ENCODE measurements at places on chromosomes 3 and 15.

- DNase-seq = no peak
Measured at GRCh38 chr15:64681424-64682024, 93.9 kb downstream of the RBPMS2 start.

GRCh38 chr3:17800232-17800631 lies 57.8 kb upstream of the TBC1D5 start:
- DNase-seq = no peak

GRCh38 chr15:88131937-88132336 lies 124.6 kb downstream of the NTRK3 start:
- DNase-seq = no peak

DNA sequence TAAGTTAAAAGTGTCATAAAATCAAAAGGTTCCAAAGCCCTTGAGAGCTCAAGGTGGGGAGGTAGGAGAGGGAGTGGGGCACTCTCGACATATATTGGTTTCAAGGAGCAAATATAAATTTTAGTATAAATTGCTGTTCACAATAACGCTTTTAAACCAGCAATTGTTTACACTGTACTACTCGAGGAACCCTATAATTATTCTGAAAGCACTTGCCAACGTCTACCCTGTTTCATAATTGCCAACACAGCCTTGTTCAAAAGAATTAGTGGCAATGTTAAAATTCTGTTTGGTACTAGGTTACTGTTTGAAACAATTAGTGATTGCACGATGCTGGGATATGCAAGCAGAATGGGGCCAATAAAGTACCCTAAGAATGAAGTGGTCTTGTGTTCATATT lies 76.3 kb upstream of the ICE2 start:
- DNase-seq = no peak

DNA sequence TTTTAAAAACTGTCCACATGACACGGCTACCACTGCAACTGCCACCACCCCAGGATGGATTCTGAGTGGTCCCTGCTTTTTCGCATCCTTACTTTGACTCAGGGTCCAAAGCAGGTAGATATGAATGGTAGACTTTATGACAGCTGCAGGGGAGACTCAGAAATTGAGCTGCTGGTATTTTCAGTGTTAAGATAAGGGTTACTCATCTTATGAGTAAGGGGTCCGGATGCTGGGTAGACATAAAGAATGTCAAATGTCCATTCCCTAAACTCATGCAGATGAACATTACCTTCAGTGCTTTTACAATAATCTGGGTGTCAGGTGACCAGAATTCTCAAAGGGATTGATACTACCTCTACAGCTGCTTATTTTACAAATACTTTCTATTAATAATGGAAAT lies 25.9 kb upstream of the BBX start:
- DNase-seq = no peak

GRCh38 chr15:41183581-41183980 lies 47.0 kb downstream of the EXD1 start:
- DNase-seq = no peak

All from stimulated activated CD4-positive, alpha-beta T cell treated with anti-CD3 and anti-CD28 coated beads, Interleukin-4, amount 100 ng/mL, for 1 hour (primary cell).